ENCODE measurements at places on chromosomes 2 and 18.

- no peak for DNase-seq
Observed at GRCh38 chr18:75723521-75724340, 296.2 kb upstream of the SMIM21 start.

- DNase-seq = no peak
Observed at GRCh38 chr2:143803936-143804335, 674.7 kb downstream of the ARHGAP15 start.

- no peak for DNase-seq
Observed at GRCh38 chr2:155412598-155412997, 714.1 kb downstream of the KCNJ3 start.

DNA sequence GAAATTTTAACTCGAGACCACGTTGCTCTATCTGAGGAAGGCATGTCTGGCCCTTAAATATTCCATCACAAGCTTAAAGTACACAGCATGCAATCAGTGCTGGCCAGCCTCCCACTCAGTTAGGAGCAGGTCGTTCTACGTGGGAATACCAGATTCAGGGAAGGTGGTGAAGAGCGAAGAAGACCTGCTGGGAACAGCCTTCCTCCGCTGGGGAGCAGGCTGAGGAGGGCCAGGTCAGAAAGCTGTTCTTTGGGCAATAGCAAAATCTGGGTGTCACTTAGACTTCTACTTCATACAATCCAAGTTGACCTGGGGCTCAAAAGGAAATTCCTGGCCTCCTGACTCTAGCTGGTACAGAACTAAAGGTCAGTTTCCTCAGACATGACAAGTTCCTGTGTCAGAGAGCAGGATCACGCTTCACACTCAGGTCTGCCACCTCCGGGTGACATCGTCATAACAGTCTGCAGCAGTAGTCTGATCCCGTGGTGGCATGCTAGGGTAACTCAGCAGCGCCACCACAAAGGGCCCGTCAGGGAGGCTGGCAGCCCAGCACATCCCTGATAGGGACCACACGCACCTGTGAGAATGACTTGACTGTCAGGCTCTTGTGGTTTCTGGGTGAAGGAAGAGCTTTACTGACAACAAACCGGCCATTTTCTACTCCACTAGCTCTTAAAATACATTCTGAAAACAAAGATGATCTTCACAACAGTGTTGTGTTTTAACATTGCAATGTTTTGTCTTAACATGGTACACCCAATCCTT, 35.2 kb upstream of the NAPG start:
- DNase-seq = no peak

DNA sequence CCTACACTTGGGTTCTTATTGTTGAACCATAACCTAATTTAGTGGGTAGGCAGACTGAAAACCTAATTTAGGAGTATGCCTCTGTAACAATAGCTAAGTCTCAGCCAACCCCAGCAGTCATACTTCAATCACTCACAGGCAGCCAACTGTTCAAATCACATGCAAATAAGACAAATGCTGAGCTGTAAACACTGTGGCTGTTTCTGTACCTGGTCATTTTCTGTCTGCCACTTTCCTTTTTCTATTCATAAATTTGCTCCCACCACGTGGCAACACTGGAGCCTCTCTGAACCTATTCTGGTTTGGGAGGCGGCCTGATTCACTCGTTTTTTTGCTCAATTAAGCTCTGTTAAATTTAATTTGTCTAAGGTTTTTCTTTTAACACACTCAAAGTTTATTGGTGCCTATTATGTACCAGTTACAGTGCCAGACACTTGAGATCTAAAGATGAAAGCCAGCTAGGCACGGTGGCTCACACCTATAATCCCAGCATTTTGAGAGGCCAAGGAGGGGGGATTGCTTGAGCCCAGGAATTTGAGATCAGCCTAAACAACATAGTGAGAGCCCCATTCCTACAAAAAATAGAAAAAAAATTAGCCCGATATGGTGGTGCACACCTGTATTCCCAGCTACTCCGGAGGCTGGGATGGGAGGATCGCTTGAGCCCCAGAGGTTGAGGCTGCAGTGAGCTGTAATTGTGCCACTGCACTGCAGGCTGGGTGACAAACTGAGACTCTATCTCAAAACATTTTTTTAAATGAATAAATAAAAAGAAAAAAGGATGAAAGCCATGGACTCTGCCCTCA, 41.1 kb downstream of the THNSL2 start:
- no peak for DNase-seq

GRCh38 chr18:76246590-76246989, 248.5 kb downstream of the ZNF516 start:
- no peak for DNase-seq

Measured in stimulated activated CD4-positive, alpha-beta T cell treated with anti-CD3 and anti-CD28 coated beads, Interleukin-15, amount 100 ng/mL, for 1 hour (primary cell).